ENCODE measurements at places on chromosomes 12 and 14.

- DNase-seq = peak; percentile 24
Measured at GRCh38 chr12:57727758-57728395, 10.7 kb downstream of the AGAP2 start.

DNA sequence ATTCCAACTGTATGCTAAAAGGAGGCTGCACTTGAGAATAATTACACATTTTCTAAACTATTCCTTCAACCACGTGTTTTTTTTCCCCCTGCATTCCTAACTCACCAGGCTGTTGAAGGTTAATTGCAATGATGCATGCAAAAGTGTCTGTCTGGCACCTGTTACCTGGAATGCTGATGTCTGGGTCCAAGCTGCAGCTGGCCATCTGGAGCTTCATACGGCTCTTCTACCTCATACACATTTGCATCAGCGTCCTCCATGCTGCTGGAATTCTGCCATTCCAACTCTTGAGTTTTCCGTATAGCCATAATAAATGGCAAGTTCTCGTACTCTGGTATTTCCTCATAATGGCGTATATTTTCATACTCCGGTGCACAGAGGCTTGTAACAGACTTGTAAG, 8.6 kb downstream of the FGD6 start:
- DNase-seq = no peak

- no peak for DNase-seq
Measured at GRCh38 chr12:125836647-125837046, 771.4 kb downstream of the AACS start.

GRCh38 chr14:104799244-104800014, 1.5 kb upstream of the ZBTB42 start:
- peak; percentile 74 for DNase-seq

DNA sequence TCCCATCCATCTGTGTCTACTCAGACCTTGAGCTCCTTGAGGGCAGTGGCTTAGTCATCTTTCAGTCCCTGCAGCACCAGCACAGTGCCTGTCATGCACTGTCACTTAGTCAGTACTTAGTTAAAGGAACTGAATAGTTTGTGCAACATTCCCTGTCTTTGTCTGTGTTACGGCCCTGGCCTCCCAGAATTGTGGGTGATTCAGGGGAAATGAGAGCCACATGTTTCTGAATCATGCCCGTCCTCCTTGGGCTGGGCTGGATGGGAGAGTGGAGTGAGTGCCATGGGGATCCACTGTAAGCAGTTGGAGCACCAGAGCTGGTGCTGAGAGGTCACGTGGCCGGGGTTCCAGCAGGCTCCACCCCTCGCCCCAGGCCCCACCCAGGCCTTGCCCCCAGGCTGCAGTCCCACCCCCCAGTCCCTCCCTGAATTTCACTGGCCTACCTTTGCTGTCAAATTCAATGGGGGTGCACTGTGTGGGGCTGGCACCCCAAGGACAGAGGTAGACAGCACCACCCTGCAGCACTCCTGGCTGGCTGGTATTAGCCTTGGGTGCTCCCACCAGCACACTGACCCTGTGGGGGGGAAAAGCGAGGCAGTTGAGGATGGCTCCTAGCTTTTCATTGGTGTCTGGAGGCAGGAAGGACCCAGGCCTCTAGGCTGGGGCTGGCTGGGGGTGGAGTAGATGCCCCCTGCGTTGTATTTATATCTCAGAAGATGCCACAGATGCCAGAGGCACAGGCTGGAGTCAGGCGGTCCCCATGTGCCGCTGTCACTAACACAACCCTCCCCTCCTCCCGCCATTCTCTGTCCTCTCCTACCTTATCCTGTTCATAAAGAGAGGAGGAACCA, 7.5 kb downstream of the ITGA5 start:
- DNase-seq = no peak

GRCh38 chr14:65832431-65833266, 420.1 kb downstream of the FUT8 start:
- DNase-seq = peak; percentile 68

- no peak for DNase-seq
Measured at GRCh38 chr12:91928501-91928900, 217.1 kb downstream of the BTG1 start.

DNA sequence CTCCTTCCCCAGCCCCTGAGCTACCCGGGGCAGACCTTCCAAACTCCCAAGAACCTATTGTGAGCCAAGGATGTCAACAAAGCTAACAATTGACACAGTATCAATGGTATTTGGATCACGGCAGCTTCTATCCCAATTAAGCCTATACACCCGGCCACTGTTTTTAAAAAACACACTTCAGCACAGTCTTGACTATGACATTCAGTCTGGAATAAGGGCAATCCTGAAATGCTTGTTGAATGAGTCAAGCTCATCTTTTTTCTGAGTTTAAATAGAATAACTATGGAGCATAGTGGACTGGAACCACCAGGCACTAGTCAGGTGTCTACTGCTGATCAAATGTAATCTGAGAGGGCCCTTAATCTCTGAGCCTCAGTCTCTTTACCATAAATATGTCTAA, 5.7 kb downstream of the DENND5B start:
- peak; percentile 32 for DNase-seq

GRCh38 chr12:50979369-50980052, 27.2 kb downstream of the HIGD1C start:
- no peak for DNase-seq

- no peak for DNase-seq
Measured at GRCh38 chr12:2856051-2856450, 788 bp downstream of the TEX52 start.

DNA sequence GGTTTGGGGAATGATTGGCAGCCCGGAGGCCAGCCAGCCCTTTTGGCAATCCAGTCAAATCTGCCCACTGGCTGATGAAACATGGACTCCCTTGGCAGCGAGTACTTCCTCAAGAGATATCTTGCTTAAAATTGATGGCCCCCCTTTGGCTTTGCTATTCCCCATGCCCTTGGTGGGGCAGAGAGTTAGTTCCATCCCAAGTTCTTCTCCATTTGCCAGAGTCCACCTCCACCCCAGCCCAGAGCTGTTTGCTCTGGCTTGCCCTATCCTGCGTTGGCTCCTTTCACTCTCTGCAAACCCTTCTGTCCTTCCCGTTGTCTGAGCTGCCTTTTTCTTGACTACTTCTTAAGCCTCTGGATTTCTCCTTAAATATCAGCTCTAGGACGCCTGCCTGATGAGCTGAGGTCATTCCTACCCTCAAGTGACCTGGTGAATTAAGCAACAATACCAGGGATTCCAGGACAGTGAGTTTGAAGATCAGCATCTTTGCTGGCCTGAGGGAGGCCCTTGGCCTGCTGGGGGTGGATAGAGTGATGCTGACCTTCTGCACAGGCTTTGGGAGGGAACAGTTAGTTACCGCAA, 212.0 kb downstream of the CACNA1C start:
- DNase-seq = no peak

- no peak for DNase-seq
Measured at GRCh38 chr14:39423793-39424192, 8.4 kb downstream of the FBXO33 start.

DNA sequence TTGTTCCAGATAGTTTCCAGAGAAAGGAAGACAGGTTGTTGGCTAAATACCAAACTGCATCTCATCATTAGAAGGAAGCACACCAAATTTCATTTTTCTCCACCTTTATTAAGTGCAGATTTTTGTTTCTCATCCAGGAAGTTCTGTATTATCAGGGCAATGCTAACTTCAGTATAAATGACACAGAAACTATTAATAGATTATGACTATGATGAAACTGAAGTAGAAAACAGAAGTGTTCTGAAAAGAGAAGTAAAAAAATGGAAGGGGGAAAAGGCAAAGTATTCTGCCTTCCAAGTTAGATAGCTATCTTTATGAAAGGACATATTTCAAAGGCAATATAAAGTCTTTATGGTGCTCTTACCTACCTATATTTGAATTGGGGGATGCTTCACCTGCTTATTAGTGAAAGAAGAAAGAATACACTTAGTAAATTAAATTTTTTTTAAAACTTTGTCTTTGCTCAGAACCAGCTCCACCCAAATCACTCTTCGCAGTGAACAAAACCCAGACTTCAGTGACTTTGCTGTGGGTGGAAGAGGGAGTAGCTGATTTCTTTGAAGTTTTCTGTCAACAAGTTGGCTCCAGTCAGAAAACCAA, 223.9 kb downstream of the PTPRO start:
- DNase-seq = no peak

DNA sequence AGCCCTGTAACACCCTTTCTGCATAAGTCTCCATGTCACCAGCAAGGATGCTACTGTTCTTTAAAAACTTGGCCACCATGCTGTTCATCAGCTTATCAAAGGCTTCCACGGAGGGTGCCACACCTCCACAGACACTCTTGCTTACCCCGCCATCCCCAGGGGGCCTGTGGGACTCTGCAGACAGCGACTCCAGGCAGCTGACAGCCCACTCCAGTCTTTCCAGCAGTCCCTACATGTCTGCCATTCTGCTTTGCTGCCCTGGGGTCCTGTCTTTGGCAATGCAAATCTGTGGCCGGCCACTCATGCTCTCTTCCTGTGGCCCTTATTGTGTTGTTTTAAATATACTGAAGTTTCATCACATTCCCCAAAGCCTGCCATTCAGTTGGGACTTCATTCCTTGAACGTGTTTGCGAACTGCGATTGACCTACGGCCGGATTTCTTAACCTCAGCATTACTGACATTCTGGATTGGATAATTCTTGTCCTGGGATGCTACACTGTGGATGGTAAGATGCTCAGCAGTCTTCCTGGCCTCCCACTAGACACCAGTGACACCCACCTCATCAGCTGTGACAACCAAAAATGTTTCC, 125.6 kb downstream of the FOXN3 start:
- DNase-seq = no peak

- DNase-seq = no peak
Measured at GRCh38 chr12:103331643-103332042, 164.1 kb downstream of the C12orf42 start.

DNA sequence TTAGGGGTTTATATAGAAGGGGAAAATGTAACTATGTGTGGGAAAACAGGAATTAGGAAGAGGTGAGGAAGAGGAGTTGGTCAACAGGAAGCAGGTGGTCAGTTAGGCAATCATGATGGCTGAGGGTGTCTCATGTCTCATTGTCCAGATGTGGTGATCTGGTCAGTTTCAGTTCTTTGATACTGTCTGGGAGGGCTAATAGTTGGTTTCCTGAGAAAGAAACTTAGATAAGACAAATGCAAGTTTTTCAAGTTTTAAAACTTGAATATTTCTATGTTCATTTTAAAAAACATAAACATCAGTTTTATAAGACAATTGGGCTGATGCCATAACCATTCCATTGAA, 1121.8 kb upstream of the USP15 start:
- no peak for DNase-seq

GRCh38 chr12:54701940-54702592, 53.9 kb upstream of the DCD start:
- DNase-seq = peak; percentile 65

GRCh38 chr12:131922772-131923171, 6.3 kb upstream of the PUS1 start:
- no peak for DNase-seq

GRCh38 chr12:71223139-71223538, 65.3 kb upstream of the TSPAN8 start:
- DNase-seq = no peak

DNA sequence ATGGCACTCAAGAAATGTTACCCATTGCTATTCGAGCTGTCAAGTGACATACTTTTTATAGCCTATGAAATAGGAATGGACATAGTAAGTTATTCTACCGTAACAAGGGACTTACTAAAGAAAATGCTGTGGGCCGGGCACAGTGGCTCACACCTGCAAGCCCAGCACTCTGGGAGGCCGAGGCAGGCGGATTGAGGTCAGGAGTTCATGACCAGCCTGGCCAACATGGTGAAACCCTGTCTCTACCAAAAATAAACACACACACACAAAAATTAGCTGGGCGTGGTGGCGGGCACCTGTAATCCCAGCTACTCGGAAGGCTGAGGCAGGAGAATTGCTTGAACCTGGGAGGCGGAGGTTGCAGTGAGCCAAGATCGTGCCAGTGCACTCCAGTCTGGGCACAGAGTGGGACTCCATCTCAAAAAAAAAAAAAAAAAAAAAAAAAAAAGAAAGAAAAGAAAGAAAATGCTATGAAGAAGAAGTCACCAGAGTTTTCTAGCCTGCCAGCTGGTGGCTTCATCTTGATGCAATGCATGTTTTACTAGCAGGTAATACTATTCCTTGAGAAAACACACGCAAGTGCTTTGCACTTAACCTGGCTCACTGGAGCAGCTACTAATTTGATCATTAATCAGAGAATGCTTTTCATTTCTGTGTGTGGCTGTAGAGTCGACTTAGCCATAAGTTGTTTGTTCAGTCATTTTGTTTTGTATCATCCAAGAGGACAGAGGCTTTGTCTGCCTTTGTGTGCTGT, 166.7 kb upstream of the MYL2 start:
- no peak for DNase-seq

GRCh38 chr14:91119556-91120311, 5.9 kb downstream of the DGLUCY start:
- DNase-seq = no peak

- peak; percentile 48 for DNase-seq
Measured at GRCh38 chr14:65594153-65594881, 181.8 kb downstream of the FUT8 start.

DNA sequence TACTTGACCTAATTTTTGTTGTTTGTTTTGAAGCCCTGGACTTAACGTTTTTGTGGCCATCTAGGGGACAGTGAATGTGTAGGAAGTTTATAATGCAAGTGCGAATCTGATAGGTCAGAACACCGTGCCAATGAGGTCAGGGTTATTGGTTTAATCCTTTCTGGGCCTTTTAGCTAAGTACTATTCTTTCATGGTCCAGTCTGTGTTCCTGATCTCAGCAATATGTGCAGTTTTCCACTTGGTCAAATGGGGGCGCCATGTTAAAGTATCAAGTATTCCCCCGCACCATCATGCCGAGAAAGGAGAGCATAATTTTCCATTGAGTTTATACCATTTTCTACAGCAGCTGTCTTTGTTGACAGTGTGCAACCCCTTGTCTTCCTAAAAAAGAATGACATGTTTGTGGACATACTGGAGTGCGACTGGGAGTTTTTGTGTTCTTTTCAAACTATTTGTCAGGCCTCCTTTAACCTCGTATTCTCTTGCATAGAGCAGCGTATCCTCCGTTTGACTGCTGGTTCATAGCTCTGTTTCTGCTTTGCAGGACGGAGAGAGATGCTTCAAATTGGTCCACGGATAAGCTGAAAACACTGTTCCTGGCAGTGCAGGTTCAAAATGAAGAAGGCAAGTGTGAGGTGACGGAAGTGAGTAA, 1.3 kb downstream of the AHSA1 start:
- peak; percentile 85 for DNase-seq

DNA sequence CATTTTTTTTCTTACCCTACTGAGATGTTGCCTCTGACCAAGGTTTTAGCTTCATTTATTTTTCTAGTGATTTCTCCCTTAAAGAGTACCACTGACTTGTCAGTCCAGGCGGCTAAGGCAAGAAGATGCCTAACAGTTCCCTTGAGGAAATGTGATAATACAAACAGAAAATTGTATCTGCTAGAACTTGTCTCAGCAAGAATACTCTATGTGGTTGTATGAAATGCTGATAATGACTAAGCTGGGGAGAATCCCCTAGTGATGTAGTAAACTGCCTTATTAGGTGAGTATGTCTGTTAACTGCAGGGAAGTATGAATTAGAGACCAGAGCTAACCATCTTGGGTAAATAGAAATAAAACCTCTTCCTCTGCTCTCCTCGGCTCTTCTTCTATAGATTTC, 6.7 kb downstream of the C12orf54 start:
- DNase-seq = no peak

Measured in neural progenitor cell (in vitro differentiated cells).